Foreskin keratinocyte (primary cell): ENCODE measurements at places on chromosomes 2 and 18. TPM values are rescaled to one million over a fixed set of nuclear protein-coding genes. Genes with fewer than 3 reads are reported as not detected.

DNA sequence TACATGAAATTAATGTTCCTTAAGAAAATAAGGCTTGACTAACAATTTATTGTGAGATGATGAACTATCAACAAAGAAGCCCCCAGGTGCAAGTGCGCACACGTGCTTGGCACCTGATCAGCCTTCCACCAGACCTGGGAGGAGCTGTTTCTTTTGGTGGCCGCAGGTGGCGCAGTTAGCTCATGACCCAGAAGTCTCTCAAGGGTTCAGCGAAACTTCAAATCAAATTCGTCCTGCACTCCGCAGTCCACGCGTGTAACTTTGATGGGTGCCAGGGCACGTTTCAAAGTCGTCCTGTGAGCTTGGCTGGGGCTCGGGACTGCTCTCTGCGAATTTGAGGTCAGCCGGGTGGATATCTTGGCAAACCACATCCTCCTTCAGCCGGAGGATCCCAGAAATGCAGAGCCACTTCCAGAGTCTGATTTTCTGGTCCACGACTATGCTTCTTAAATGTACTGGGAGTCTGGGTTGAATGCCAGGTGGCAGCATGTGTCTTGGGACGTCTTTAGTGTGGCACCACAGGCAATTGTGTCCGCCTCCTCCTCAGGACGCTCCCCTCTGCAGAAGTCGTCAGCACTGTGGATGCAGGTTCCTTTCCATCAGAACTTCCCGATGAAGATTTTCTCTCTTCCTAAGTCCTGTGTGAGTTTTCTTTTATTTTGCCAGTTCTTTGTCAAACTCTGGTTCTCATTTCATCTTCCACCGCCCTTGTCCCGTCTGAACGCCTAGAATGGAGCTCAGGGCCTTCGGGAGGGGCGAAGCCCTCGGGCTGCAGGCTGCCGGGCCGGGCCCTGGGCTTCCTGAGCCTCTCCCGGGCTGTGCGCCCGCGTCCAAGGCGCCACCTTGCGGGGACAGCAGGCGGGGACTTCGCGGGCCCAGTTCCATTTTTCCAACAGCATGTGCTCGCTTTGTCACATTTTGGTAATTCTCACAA is 61.3 kb upstream of the RAPGEF4 start:
- no peak for DNase-seq

- DNase-seq, result peak; percentile 50
Measured at GRCh38 chr2:160334028-160334741, 134.1 kb upstream of the ITGB6 start.

The MAP3K19 gene
- total RNA-seq, result not detected in 2 replicates

The NEU2 gene
- total RNA-seq, result not detected in 2 replicates

The FLACC1 gene
- total RNA-seq, result 0.14 and 0.39 TPM in 2 replicates
